Activated CD4-positive, alpha-beta T cell treated with anti-CD3 and anti-CD28 coated beads for 24 hours (primary cell): ENCODE measurements at places on chromosomes 2 and 18.

DNA sequence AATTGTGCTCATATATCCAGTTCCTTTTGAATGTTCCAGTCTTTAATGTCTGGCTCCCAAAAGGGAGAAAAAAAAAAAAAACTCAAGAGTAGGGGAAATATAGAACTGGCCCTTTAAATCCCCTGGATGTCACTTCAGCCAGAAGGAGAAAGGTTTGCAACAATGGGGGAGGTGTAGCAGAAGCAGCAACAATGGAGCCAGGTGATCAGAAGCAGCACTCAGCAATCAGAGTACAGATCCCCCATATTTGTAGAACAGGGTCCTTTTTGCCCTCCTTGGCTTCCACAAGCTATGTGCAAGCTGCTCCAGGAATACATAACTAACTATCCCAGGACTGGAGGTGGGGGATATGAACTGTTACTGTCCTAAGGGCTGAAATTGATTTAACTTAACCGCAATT is 25.8 kb upstream of the ZNF397 start:
- no peak for DNase-seq

GRCh38 chr2:20499387-20499786 is 52.5 kb downstream of the RHOB start:
- DNase-seq, result no peak

- no peak for DNase-seq
Measured at GRCh38 chr2:28334527-28334894, 58.1 kb upstream of the FOSL2 start.

DNA sequence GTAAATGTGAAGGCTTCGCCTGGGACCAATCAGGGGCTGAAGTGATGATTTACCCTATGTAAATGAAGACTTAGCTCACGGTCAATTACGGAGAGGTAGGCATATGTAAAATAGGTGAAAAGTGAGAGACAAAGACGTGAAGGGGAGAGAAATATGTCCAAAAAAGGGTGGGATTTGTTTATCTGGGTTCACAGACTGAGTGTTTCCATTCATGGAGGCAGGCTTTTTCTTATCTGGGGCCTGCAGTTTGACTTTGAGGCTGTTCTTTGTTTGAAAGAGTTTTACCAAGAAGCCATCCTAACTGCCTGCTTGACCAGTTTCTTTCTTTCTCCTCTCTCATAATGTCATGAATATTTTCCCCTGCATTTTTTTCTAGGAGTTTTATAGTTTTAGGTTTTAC is 202.7 kb downstream of the NYAP2 start:
- DNase-seq, result no peak

DNA sequence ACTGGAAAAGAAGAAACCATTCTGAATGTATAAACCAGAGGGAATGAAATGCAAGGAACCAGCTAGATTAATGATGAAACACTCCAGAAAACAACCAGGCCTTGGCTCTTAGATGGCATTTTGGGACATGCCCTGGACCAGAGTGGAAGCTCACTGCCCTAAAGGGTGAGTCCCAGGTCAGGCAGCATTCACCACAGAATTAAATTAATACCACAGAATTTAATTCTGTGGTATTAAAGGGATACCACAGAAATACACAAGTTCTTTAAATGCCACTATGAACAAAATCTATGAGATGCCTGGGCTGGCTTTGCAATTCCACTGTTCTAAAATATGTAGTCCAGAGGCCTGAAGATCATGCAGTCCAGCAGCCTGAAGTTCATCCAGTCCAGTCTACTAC is 122.3 kb upstream of the KYNU start:
- no peak for DNase-seq

- no peak for DNase-seq
Measured at GRCh38 chr18:37571266-37571665, 5.7 kb upstream of the CELF4 start.

DNA sequence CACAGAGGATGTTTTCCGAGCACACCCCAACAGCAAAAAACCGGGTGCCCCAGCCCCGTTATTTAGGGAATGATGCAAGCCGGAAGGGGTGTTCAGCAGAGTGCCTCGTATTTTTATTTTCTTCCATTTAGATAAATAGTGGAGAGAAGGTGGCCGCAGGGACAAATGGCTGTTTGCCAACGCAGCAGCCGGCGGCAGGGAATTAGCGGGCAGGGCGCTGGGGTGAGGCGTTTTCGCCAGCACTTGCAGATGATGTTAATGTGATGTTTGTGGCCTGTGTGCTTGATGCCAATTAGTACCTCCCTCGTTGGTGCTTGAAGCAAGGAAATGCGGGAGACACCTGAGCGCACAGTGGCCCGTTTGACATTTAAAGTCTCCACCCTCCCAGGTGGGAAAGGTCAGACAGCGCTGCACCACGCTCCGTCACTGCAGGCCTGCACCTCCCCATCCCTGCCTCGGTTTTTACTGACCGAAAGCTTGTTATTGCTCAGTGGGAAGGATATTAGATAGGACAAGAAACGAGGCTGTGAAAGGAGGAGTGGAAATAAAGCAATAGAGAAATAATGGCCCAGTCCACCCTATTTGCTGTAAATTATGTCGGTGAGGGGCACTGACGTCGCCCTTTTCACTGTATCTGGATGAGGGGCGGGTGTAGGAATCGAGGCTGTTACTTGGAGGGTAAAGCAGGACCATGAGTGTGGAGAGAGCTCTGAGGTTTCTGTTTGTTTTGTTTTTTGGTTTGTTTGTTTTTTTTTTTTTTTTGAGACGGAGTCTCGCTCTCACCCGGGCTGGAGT is 39.1 kb downstream of the NFATC1 start:
- no peak for DNase-seq

DNA sequence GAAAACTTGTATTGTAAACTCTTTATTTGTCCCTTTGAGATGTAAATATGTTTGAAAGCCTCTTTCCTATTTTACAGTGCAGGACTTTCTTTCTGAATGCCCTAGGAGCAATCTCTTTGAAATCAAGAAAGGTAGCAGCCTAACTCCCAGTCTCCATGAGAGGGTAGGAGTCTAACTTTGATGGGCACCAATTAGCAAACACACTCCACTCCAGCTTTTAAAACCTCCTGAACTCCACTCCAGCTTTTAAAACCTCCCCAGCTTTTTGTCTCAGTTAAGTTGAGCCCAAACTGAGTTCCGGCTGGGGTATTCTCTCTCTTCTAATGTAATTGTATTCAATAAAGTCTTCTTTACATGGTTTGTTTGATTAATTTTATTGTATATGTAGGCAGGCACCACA is 493.7 kb upstream of the CDH7 start:
- no peak for DNase-seq

- DNase-seq, result no peak
Measured at GRCh38 chr2:234823877-234824376, 127.9 kb upstream of the SH3BP4 start.

DNA sequence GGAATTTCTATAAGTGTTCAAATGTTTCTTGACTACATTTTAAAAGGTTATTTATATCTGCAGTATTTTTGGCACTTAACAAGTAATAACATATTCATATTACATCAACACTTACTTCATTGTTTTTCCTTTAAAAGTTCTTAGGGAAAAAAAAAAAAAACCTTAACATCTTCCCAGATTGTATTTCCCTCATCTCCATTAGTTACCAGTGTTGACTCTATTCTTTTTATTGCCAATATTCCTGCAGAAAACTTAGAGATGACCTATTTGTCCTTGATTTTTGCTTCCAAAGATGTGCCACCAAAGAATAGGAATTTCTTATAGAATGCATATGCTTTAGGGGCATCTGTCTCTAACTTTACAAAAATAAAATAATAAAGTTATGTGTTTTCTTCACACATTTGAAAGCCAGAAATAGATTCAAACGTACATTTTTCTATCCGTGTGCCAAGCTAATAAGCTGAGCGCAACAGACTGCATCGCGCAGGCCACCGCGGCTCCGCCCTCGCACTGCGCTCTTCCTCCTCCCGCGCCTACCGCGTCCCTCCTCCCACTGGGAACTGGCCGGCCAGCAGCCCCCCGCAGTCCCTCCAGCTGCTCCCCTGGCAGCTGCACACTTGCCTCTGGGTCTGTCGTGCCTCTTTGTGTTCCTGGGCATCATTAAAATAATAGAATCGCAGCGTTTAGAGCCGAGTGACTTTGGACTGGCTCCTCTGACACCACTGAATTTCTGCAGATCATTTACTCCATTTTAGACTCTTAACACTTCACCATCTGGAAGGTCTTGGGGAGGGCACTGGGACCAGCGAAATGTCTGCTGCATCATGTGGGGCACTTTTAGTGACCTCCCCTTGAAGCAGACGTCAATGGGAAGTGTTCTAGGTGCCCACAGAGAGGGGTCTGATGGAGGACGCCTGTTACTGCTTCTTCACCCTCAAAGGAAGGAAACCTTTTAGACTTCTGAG is 21.2 kb upstream of the NAB1 start:
- no peak for DNase-seq

DNA sequence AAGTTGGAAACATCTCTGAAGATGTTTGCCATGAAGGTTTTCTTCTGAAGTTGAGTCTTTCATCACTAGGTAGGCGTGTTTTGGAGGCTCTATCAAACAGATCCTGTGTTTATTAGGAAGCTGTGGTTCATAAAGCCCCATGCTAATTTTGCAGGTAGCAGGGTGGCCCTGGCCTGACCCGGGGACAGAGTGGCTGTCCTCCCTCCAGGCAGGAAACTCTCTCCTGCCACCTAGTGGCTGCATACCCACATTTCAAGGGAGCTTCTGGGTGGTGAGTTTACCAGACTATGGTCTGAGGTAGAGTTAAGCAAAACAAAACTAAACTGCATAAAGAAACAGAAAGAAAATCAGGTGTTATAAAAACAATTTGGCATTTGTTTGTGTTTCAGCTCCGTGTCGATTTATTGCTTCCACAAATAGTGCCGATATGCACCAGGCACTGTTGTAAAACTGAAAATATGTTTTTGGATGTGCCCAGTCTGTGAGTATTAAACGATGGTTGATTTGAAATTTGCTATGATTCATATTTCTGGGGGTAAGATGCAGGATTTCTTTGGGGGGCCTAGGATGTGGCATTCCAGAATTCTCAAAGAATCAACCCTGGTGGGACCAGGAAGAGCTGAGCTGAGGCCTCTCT is 26.0 kb upstream of the IL37 start:
- peak; percentile 58 for DNase-seq

- DNase-seq, result no peak
Measured at GRCh38 chr2:42777883-42778805, 14.2 kb upstream of the OXER1 start.

DNA sequence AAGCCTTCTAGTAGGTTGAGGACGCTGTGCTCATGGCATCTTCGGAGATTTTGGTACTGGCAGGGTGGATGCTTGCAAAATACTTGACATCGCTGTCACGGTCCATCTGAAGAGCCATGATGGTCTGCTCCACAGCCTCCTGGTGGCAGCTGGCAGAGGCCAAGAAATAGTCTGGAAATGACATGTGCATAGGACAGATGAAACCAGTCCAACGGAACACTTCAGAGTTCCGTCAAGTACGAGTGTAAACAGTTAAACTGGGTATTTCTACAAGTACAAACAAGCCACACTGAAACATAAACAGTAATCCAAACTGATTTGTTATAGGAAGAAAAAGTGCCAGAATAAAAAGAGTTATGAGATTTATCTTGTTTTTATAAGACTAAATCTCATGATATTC is 66.6 kb downstream of the PPP4R1 start:
- no peak for DNase-seq

GRCh38 chr2:48566592-48567310 is 36.8 kb downstream of the STON1 start:
- DNase-seq, result no peak

- no peak for DNase-seq
Measured at GRCh38 chr2:31049264-31049663, 89.0 kb downstream of the GALNT14 start.

GRCh38 chr2:20473128-20473527 is 26.3 kb downstream of the RHOB start:
- DNase-seq, result no peak

DNA sequence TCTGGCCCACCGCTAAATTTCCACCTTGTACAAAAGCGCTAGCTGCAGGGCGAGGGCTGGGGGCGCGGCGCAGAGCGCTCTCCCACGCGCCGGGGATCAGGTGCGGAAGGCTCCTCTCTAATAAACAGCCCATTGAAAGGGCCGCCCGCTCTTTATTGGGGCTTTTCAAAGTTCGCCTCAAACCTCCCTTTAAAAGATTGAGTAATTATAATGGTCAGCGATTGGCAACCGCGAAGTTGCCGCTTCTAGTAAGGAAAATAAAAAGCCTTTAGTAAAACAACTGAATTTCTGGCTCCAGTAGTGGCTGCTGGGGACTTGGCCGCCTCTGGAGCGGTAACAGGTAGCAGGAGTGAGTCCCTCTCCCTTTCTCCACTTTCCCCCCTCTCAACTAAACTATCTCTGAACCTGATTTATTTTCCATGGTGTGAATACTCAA is 755 bp downstream of the NEUROD1 start:
- no peak for DNase-seq

DNA sequence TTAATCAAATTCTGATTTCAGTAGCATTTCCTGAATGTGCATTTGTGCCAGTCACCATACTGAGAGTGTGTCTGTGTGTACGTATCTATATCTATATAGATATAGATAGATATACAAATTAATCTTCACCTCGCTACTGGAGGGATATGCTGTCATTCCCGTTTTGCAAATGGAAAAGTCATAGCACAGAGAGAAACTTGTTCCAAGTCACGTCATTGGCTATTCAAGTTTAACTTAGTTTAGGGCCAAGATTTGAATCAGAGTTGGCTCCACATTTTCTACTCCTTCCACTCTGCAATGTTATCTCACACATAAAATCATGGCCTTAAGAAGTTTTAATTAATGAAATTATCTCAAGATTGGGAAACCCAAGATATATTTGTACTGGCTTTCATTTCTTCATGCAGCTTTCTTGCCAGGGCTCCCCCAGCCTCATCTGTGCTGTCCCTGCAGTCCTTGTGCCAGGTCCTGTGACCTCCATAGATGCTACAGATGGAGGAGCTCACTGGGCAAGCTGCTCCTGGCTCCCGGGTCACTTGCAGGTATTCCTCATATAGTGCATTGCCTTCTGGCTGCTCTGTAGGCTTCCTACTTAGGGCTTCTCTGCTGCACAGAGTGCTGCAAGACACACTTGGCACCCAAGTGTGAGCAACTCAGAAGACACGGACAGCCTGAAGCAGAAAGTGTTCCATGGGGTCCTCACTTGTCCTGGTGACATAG is 245.8 kb downstream of the KCNS3 start:
- no peak for DNase-seq

GRCh38 chr2:191620144-191620543 is 57.8 kb upstream of the NABP1 start:
- DNase-seq, result no peak

GRCh38 chr2:134771313-134771801 is 52.6 kb upstream of the TMEM163 start:
- DNase-seq, result no peak

DNA sequence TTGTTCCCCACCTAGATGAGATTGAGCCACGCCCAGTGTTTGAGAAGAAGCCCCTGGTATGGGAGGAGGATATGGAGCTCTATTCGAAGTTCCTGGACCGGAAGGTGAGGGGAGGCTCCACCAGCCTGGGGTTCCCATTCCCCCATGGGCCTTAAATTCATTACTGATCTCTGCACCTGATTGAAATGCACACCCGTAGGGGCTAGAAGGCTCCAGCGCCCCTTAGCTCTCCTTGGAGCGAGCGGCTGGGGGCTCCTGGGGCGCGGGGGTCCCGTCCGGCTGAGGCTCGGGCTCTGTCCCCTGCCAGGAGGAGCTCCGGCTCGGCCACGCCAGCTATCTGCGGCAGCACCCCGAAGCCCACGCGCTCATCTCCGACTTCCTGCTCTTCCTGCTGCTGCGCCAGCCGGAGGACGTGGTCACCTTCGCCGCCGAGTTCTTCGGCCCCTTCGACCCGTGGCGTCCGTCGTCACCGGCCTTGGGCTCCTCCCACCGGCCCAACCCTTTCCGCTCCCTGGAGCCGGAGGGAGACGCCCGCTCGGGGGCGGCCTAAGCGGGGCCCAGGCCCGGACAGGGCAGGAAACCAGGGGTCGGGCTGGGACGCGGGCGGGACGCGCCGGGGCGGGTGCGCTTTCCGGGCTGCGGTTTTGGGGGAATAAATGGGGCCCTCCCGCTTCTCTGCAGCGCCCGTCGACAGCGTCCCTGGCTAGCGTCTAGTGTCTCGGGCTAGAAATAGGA is 10.9 kb downstream of the CATIP start:
- peak; percentile 58 for DNase-seq
